ENCODE measurements at places on chromosomes 7 and 10.

DNA sequence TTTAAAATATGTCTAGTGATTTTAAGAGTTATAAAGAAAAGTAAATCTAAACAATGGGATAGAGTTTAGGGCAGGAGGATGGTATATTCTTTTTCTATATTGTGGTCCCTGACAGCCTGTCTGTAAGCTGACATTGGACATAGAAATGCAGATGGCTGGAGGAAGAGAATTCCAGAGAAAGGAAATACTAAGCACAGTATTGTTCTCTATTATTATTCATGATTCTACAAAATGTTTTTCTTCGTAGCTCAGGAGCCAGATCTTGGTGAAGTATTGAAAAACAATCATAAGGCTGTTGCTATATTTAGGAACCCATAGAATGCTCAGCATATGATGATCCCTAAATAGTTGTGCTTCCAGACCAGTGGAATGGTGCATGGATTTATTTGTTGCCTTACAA lies 117.0 kb upstream of the FAM3C start:
- DNase-seq: no peak

DNA sequence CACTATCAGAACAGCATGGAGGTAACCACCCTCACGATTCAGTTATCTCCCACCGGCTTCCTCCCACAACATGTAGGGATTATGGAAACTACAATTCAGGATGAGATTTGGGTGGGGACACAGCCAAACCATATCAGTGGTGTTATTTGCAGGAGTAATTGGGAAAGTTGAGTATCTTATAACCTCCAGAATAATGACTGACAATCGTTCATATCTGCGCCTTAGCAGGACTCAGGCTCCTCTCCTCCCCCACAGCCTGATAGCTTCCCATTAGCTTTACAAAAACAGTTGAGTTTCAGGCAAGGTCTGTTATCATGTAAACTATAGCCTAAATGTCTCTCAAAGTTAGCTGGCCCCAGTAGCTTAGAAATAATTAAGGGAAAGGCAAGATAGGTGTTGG lies 3.4 kb upstream of the ERCC6 start:
- DNase-seq: no peak

- DNase-seq: no peak
Measured at GRCh38 chr7:26420422-26421019, 128.9 kb downstream of the SNX10 start.

GRCh38 chr7:90693939-90694338 lies 97.8 kb downstream of the CDK14 start:
- no peak for DNase-seq

GRCh38 chr7:139743967-139744767 lies 33.6 kb downstream of the HIPK2 start:
- DNase-seq: no peak

GRCh38 chr10:88592381-88592780 lies 5.8 kb downstream of the LIPJ start:
- peak; percentile 73 for DNase-seq

DNA sequence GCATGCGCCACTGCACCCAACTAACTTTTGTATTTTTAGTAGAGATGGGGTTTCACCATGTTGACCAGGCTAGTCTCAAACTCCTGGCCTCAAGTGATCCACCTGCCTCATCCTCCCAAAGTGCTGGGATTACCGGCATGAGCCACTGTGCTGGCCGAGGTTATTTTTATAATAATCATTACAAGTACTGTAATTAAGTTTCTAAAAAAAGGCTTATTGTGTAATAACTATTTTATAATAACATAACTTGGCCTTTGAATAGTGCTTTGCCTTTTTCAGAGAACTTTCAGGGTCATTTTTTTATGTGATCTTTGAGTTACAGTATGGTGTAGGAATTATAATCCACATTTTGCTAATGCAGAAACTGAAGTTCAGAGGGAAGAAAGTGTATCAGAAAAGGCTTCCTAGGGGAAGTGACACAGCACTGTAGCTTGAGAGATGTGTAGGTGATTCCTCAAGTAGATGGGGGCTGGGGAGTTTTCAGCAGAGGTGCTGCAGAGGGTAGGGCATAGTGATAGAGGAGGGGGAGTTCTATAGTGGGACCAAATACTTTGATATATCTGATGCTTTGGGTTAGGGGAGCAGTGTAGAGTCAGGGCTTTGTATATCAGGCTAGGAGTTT lies 9.2 kb upstream of the SYPL1 start:
- no peak for DNase-seq

DNA sequence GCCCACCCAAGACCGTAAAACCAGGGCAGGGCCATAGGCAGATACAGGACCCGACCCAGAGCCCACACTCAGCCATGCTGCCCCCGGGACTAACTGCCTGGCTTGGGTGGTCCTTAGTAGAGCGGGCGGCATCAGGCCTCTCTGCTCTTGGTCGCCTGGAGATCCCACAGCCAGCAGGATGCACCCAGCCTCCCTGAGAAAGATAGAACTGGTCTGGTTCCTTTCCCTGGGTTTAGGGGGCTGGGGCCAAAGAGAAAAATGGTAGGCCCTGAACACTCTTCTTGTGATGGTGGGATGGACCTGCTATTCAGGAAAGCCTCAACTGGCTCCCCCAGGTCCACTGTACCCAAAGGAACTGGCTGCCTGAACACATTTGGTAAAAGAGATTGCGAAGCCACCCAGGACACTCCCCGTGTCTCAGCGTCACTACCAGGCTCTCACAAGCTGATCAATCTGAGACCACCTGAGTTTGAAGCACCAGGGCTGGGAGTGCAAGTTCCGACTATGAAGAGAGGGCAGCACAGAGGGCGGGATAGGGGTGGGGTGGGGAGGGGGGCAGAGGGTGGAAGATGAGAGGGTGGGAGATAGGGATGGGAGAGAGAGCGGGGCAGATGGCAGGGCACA lies 591.5 kb downstream of the DNAJB6 start:
- DNase-seq: no peak

DNA sequence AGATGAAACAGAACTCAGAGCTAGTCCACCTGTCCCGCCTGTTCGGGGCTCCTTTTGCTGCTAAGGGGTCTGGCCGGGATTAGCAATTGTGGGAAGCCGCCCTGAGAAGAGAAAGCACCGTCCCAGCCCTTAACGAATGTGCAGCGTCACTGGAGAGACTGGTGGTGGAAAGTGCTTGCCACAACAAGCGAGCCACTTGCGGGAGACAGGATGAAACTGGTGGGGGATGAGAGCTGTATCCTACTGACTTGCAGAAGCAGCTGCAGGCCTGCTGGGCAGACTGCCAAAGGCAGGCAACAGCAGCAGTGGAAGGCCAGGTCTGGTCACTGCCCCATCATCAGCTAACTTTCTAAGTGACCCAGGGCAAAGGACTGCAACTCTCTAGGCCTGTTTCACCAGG lies 95.4 kb downstream of the FAM53B start:
- no peak for DNase-seq

DNA sequence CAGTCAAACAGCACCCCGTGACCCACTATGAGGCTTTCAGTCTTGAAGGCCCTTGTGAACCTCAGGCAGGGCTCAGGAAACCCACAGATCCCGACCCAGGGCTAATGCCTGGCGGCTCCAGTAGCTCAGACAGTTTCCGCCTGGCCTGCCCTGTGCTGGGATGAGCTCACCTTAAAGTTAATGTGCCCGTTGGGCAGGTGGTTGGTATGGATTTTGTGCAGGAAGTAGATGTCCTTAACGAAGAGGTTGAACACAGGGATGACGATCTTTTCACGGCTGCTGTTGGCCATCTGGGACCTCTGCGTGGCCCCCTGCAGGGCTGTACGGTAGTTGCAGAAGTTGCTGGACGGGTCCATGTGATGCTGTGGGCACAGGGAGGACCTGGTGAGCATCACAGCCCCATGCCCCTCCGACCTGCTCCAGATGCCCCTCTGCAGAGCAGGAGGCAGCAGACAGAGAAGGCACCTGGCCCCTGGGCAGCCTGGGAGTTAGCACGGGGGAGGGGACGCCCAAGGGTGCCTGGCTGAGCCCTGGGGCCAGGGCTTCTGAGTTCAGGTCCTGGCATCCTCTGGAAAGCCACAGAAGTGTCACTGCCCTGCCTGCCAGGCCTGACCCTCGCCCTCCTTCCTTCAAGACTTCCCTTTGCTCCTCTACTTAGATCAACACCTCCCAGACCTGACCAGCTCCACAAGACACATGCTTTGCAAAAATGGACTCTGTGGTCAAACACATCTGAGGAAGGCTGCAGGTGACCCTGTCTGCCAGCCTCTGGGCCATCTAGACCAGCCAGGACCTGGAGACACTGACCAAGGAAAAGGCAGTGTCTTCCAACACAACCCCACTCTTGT lies 59.8 kb downstream of the CSGALNACT2 start:
- no peak for DNase-seq

GRCh38 chr7:116570306-116570705 lies 45.5 kb downstream of the CAV1 start:
- DNase-seq: no peak

GRCh38 chr10:128109707-128110106 lies 16.5 kb downstream of the MKI67 start:
- DNase-seq: no peak

DNA sequence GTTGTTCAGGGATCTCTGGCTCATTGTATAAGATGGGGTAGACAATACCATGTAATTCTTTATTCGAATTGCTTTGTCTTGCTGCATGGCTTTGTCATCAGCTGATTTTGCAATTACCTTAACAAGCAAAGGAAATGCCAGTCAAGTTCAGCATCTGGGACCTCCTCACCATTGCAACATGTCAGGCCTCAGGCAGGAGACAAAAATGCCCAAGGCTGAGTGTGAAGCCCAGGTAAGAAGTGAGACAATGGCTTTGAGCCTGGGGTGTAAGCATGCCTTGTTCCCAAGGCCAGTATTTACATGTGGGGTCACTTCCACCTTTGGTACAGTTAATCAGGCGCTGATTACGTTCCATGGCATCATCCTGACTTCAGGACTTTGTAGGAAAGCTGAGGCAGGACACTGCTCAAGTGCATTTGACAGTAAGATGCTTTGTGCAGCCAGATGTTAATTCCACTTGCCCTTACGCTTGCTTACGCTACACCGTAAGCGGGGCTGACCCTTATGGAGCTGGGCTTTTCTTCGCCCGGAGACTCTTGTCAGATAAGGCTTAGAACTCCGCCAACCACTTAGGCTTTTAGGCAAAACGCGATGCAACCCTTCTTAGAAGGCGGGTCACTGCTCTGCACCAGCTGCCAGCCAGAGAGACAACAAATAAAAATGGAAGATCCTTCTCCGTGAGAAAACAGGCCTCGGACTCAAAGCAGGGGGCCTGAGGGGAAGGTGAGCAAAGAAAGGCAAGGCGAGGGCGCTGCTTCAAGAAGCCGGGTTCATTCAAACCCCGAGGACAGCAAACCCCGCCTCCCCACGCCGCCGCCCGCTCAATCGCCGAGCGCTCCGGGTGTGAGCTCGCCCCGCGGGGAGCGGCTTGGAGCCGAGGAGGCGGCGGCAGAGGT lies 1.3 kb upstream of the SP4 start:
- DNase-seq: no peak

DNA sequence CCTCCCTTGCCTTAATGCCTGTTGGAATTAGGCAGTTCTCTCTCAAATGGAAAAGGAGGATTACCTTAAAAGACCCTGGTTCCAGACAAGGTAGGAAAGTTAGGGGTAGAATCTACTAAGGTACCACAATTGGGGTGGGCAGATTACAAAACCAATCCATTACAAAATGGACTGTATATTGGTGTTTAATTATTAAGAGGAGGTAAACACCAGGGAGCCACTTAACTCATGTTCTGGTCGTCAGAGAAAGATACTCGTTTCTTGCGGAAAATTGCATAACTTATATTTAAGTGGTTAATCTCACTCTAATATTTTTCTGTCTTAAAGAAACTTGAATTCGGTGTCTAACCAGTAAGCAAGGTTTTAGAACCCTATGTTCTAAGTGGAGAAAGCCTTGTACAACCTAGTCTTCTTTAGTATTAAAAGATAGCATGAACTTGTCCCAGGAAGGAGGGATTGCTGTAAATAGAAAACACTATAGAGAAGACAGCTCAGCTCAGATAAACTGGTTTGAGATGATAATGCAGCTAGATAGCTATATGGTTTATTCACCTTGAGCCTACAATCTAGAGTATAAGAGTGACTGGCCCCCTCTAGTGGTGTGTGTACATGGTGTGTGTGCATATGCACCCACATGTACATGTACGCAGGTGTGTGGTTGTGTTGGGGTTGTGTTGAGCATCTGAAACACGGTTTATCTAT lies 58.0 kb upstream of the STRIP2 start:
- peak; percentile 71 for DNase-seq

DNA sequence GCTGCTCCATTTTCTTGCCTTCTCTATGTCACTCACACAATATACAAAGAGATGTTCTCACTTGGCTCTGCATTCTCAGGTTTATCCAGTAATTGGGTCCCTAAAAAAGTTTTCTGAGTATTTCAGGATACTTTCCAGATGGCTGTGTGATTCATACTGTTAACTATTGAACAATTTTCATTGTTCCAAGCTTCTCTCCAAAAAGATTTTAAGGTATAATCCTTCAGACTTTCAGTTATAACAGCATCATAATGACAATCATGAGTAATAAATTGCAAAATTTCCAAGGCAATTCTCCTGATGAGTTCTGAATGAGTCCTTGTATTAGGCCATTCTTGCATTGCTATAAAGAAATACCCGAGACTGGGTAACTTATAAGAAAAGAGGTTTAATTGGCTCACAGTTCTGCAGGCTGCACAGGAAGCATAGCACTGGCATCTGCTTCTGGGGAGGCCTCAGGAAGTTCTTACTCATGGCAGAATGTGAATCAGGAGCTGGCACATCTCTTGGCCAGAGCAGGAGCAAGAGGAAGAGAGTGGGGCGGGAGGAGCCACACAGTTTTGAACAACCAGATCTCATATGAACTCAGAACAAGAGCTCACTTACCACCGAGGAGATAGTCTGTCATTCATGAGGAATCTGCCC lies 148.1 kb downstream of the SLC16A9 start:
- DNase-seq: no peak

DNA sequence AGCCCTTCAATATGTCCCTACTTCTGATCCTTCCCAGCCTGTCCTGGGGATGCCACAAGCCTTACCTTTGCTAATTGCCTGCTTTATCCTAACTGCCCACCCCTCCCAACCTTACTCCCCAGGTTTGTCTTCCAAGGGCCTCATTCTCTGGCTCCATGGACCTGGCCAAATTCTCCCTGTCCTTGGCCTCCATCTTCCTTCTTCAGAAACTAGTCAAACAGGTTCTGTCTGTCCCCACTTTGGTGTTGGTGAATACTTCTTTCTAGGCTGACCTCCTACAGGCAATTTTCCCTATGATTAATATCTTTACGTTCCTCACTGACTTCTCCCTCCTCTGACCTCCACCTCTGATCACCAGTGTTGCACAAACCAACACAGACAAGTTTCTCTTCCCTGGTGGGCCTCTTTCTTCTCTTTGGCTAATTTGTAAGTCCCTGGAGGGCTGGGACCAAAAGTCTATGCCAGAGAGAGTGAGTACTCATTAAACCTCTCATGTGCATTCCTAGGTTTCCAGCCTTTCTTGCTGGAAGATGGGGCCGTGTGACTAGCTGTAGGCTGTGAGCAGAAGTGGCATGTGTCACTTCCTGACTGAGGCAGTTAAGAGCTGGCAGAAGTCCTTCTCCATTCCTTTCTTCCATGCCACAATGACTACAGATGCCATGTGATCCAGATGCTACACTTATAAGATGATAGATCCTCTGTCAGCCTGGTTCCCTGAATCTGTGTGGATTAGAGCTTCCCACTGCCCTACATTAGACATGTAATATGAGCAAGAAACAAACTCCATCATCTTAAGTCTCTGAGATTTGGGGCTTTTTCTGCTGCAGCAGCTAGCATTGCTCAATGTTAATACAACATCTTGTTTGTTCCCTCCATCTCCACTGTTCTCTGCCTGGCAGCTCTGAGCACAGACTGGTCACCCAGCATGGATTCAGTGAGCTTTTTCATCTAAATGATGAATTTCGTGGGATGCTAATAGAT lies 382.7 kb downstream of the RPS24 start:
- DNase-seq: no peak

- peak; percentile 87 for DNase-seq
Measured at GRCh38 chr10:74924251-74924963, 98.0 kb downstream of the KAT6B start.

GRCh38 chr10:96502561-96503282 lies 11.0 kb downstream of the TLL2 start:
- DNase-seq: no peak

All from LoVo (cell line).